ENCODE measurements at places on chromosomes 12 and 14.

- DNase-seq: peak; percentile 84
Measured at GRCh38 chr12:91179315-91179714, 3.3 kb downstream of the DCN start.

DNA sequence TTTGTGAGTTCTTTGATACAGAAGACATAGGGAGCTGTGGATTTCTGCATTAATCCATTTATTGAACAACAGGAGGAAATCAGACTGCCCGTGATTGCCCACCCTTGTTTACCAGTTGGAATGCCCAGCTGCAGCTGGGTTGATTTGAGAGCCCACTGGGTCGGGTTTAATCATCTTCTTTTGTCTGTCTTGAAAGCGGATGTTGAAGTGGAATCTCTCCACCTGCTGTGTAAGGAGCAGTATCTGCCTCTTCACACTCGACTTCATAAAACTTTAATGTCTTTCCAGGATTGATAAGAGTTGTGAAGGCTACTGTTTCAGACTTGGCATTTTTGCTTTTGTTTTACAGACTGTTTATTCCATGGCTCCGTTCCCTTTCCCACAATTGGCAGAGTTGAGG lies 39.9 kb downstream of the TBC1D30 start:
- DNase-seq: no peak

GRCh38 chr12:124883263-124884130 lies 19.8 kb upstream of the SCARB1 start:
- DNase-seq: peak; percentile 27

DNA sequence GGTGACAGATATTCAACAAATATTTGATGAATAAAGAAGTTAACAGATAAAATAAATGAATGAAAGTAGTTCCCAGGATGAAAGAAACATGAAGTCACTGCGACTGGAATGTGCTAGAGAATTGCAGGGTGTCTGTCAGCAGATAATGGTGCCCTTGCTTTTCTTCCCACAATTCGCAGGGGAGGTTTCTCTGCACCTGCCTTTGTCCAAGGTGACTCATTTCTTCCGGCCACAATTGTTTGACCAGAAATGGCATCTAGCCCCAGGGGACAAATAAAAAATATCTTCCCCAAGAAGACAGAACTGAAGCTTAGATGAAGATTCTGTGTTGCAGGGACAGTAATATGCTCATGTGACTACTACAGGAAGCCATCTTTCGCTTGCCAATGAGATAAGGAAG lies 316.1 kb upstream of the TBX3 start:
- DNase-seq: peak; percentile 23

DNA sequence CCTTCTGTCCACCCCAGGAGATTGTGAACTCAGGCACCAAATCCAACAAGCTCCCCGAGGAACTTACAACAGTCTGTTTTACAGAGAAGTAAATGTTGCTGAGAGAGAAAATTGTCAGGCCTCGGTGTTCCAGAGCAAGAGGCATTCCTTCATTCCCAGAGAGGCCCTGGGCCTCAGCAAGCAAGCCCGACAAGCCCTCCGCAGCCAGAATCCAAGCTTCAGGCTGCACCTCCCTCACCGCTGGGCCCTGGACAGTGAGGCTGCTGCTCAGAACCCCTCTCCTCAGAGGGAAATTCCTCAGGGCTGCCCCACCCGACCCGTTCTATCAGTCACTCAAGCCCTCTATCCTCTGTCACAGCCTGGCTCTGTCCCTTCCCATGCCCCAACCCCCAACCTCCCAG lies 56.4 kb downstream of the ZFP36L1 start:
- DNase-seq: no peak

- DNase-seq: no peak
Measured at GRCh38 chr14:102180248-102180998, 40.7 kb downstream of the WDR20 start.

- DNase-seq: no peak
Measured at GRCh38 chr12:22238211-22238610, 96.3 kb downstream of the ST8SIA1 start.

GRCh38 chr14:75885829-75886228 lies 96.0 kb downstream of the TGFB3 start:
- DNase-seq: peak; percentile 86

DNA sequence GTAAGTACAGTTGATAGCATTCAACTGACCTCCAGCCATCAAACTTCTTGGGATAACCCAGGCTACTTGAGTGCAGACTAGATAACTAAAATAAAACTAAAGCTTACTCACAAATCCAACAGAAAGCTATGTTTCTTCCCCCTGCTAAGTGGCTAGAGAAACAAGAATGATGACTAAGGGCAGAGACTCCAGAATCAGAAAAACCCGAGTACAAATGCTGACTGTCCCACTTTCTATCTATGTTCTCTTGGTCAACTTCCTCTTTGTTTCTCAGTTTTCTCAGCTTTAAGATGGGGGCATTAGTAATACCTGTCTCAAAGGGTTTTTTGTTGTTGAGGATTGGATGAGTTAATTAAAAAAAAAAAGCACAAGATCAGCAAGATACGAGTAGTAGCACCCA lies 6.1 kb upstream of the NUAK1 start:
- no peak for DNase-seq

GRCh38 chr12:42141981-42142606 lies 2.6 kb downstream of the GXYLT1 start:
- no peak for DNase-seq

- DNase-seq: no peak
Measured at GRCh38 chr12:131536337-131536736, 174.6 kb upstream of the SFSWAP start.

DNA sequence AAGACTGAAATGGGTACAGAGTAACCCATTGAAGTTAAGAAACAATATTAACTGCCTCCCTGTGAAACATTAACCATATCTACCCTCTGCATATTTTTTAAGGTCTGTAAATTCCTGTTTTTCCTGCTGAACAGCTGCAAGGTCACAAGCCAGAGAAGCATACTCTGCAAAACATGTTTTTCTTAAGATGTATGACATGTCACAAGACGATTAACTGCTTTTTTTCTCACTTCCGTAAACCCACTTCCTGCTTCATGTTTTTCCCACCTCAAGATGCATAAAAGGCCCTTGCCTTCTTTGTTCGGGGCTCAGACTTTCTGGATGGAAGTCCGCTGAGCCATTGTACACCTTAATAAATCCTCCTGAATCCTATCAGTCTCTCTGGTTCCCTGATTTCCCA lies 504.7 kb upstream of the MIS18BP1 start:
- DNase-seq: no peak

GRCh38 chr12:28950049-28950448 lies 199.0 kb upstream of the FAR2 start:
- no peak for DNase-seq

GRCh38 chr12:123089140-123089539 lies 61.8 kb downstream of the PITPNM2 start:
- DNase-seq: no peak

GRCh38 chr14:36556811-36557433 lies 25.5 kb downstream of the NKX2-8 start:
- DNase-seq: peak; percentile 24

GRCh38 chr14:53151523-53152183 lies 1.5 kb downstream of the DDHD1 start:
- peak; percentile 46 for DNase-seq

DNA sequence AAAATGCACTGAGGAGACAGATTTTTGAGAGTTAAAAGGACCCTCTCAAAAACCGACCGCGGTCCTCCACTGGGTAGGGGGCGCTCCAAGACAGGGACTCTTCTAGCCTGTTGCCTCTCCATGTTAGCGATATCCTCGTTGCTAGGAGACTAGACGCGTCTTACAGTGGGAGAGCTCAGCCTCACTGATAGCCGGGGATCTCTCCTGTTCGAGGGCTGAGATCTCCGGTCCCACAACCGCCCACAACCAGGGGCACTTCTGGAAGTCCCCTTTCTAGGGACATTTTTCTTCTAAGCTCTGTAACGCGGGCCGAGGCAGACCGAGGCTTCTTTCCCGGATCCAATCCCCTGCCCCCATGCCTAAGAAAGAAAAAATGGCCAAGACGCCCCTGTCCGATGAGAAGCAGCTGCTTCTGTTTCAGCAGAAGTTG lies 21.3 kb downstream of the FKBP11 start:
- peak; percentile 86 for DNase-seq

GRCh38 chr12:127687181-127687580 lies 579.8 kb upstream of the TMEM132C start:
- DNase-seq: no peak

GRCh38 chr12:122394626-122395194 lies 27.8 kb downstream of the CLIP1 start:
- peak; percentile 72 for DNase-seq

DNA sequence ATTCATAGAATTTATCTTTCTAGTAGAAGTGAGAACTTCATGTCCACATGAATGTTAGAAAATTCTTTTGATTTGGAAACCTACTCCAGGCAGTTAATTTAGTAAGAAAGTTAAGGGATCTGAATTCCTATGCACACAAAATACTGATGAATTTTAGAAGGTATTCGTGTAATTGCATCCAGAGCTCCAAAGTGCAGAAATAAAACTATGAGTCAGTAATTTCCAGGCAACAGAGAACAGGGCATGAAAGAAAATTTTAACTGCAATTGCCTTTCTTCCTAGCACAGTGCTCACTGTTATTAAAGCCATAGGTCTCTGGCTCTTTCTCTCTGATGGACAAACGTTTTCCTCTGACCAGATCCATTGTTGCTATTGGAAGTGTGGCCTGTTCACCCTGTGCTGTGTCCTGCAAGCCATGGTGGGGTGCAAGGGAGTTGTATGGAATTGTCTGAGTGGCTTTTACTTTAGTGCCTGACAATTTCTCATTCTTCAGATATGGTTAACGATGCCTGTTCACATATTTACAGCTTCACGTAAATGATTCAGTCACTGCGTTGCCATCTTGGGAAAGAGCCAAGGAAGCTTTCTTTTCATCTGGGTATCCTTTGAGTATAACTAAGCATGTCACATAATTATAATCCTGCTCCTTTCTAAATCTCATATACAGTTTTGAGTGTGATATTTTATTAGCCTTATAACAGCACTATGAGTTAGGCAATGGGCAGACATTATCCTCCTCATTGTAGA lies 145.1 kb downstream of the ACSS3 start:
- peak; percentile 36 for DNase-seq

All from fibroblast of mammary gland (primary cell).